ENCODE measurements at places on chromosomes 4 and X. TPM values are rescaled to one million over a fixed set of nuclear protein-coding genes. Genes with fewer than 3 reads are reported as not detected.

GRCh38 chrX:16695079-16695676 lies 17.3 kb downstream of the CTPS2 start:
- DNase-seq: no peak

- no peak for DNase-seq
These were observed 121.6 kb upstream of the MXRA5 start for GRCh38 chrX:3468031-3468430.

GRCh38 chr4:95038791-95039190 lies 281.0 kb downstream of the BMPR1B start:
- no peak for DNase-seq

- no peak for DNase-seq
These were observed 52.3 kb downstream of the IL1RAPL2 start for GRCh38 chrX:104618106-104618895.

GRCh38 chr4:105241451-105241850 lies 94.8 kb downstream of the TET2 start:
- no peak for DNase-seq

- no peak for DNase-seq
These were observed 74.0 kb upstream of the BCOR start for GRCh38 chrX:40171513-40172400.

DNA sequence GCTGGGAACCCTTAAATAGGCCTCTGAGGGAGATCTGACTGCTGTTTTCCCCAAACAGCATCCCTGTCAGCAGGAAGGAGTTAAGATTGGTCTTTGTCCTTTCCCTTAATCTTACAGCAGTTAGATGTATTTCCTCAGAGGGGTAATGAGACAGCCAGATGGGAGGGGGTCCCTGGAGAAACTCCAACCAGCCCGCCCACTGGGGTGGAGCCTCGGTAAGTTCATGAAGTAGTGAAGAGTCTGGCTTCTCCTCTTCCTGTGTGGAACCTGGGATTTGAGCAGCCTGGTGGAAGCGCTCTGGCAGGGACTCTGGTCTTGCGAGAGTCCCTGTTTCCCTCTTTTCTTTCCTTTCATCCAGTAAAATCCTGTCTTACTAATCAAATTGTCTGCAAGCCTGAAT lies 330.0 kb downstream of the TLL1 start:
- DNase-seq: no peak

GRCh38 chr4:38600575-38600974 lies 63.4 kb upstream of the KLF3 start:
- DNase-seq: no peak

DNA sequence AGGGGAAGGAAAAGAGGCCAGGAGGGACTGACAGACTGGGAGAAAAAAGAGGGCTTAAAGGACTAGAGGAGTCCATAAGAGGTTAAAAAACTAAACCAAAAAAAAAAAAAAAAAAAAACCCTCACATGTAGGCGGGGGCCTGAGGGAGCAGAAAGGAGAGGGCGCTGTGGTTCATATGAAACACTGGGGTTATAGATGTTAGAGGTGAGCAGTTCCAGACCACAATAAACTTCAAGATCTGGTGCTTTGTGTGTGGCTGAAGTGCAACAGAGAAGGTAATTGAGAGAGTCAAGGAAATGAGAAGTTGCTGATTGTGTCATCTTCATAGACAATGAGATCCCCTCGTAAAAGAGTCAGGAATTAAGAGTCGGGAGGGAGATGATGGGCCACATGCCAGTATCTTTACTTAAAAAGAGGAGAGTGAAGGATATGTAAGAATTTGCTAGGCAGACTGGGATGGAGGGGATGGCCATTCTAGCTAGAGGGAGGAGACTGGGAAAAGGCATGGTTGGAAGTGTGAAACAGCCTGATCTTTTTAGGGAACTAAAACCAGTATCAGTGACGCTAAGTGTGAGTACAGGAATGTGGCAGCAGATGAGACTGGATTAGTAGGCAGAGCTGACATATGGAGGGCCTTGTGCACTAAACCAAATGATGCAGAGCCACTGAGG lies 18.4 kb upstream of the OGT start:
- DNase-seq: no peak

DNA sequence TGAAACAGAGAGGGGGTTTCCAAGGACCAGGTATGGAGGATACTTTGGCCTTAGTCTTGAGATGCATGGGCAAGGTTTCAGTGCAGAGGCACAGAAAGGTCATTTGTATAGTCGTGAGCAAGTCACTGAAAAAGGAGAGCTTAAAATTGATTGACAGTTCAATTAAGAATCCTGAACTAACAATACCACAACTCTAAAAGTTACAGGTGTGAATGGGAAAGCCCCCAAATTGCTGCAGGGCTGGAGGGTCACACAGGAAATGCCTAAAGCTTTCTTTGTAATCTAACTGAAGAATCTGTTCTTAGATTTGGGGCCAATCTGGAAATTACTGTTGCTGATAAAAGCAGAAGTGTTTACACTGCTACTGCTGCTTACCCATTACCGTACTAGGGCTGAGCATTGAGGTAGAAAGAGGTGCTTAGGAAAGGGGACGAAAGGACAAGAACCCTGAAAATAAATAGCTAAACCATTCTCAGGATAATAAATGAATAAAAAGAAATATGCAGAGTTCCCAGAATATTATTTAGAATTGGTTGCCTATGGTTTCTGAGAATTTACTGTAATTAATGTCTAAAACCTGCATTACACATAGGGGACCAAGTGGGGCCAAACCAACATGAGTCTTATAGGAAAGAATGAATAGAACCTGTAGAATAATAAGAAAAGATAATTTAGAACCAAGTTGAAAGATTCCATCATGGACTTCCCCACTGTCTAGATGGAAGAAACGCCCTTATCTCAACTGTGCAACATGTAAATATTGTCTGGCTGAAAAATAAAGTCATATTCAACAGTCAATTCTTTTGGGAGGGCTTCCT lies 91.9 kb upstream of the PPP1R2C start:
- DNase-seq: no peak

- DNase-seq: no peak
These were observed 20.2 kb downstream of the MTTP start for GRCh38 chr4:99594818-99595217.

DNA sequence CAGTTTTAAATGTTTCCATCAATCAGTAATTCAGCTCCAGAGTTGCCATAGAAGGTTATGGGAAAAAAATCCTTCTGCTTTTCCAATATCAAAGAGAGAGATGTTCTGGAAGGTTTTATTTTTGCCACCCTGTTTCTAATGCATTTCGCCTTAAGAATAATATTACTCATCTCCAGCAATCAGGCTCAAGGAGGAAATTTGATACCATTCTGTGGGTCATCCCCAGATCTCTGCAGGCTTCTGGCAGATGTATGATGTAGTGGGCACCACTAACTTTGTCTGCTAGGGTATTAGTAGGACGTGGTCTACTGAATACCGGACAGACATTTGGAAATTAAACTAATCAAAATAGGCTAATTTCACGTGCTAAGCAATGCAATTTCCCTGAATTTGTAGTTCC lies 645.4 kb upstream of the TENM3 start:
- DNase-seq: no peak

DNA sequence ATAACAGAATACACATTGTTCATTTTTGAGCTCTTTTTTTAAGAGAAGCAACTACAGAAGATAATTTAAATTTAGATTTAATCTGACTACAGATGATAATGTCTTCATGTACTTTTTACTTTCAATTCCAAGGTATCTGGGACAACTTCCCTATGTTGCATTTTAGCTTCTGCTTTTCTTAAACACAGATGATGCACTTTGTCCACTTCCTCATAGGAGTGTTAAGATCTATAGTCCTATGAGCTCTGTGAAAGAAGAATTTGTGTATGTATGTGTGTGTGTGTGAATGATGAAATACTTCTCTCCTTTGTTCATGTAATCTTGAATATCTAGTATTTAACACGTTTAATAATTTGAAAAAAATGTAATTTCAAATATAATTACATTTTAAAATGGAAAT lies 5.3 kb upstream of the FHIP1A start:
- no peak for DNase-seq

GRCh38 chr4:137694138-137694537 lies 161.8 kb upstream of the PCDH18 start:
- no peak for DNase-seq

DNA sequence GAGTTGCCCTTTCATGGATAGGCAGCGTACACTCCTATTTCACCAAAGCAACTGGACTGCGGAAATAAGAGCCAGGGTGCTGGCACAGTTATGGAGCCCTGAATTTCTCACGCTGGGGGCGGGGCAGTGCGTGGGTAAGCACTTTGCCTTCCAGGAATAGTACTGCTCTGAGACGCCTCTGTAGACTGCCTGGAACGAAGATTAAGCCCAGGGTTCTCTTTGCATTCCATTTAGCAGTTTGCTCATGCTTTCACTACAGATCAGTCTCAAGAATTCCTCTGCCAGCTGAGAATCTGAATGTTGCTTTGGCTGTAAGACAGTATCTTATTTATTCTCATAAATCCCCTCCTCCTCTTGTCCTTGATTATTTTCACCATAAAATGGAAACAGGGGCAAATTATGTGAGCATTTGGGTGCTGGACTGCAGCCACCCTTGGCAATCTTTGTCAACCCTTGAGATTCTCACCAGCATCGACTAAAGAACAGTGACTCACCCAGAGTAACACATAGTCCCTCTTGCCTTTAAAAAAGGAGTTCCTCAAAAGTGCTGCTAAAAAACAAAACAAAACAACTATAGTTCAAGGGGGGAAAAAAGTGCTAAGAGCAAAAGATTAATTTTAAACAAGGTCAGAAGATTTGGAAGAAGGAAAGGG lies 88.9 kb upstream of the CITED1 start:
- DNase-seq: no peak

The LRIT3 gene
- total RNA-seq: 0.73 TPM

The SPANXD gene
- total RNA-seq: not detected

The PPP3CA gene
- 50.2 TPM for total RNA-seq

The CT55 gene
- not detected for total RNA-seq

The AFF2 gene
- total RNA-seq: 5.1 TPM

The PHKA1 gene
- total RNA-seq: 0.50 TPM

Measured in natural killer cell treated with Interleukin-12 subunit alpha and Interleukin-12 subunit beta and Interleukin-15 and Interleukin-18, amount 100 ng/mL, for 72 hours (primary cell).